H1 (cell line): ENCODE measurements at places on chromosomes 7 and 10.

DNA sequence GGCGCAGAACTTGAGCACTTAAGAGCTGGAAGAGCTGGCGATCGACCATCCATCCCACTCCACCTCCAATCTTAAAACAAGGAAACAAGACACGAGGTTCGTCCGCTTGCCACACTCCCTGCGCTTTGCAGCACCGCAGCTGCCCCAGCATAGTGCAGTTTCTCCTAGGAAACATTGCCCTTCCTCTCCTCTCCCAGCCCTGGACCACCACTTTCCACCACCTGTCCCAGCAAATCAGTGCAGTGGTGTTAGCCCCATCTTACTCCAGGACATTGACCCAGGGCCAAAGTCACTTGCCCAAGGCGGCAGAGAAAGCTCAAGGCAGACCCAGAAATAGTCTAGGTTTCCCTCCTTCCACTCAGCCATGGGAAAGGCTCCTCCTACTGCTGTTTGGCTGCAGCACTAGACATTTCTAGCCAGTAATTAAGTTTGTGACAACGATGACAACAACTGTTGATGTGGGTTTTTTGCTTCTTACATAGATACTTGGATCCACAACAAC lies 1.5 kb upstream of the PARD3 start:
- no peak for DNase-seq

- peak; percentile 60 for DNase-seq
These were observed 33.1 kb upstream of the GALNT11 start for GRCh38 chr7:151992375-151992774.

GRCh38 chr7:20911081-20911480 lies 124.4 kb upstream of the SP8 start:
- DNase-seq = no peak

- no peak for DNase-seq
These were observed 16.7 kb downstream of the MACROH2A2 start for GRCh38 chr10:70069346-70069745.

GRCh38 chr7:17178545-17178944 lies 119.9 kb upstream of the AHR start:
- DNase-seq = no peak

DNA sequence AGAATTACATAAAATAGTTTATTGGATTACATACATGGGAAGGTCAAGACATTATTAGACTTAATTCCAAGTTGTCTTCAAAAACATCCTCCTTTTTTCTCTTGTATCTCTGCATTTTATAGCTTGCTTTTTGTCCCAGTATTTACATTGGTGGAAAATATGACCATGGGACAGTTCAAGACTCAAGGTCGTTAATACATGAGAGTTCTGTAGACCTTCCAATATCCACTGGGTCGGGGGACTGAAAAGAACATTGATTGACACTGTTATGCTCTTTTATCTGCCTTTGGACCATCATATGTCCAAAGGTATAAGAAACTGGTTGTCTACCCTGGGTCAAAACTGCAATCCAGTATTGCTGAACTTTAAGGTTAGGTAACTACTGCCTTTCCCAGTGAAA lies 36.7 kb downstream of the AKR1C4 start:
- no peak for DNase-seq

- no peak for DNase-seq
These were observed 55.2 kb upstream of the PDGFA start for GRCh38 chr7:574661-575395.

GRCh38 chr7:95687759-95688343 lies 84.5 kb upstream of the DYNC1I1 start:
- DNase-seq = no peak

GRCh38 chr7:51354897-51355296 lies 38.3 kb upstream of the COBL start:
- DNase-seq = no peak

GRCh38 chr7:26370011-26370410 lies 78.3 kb downstream of the SNX10 start:
- DNase-seq = no peak

GRCh38 chr10:105733924-105734323 lies 1092.8 kb downstream of the SORCS3 start:
- no peak for DNase-seq

DNA sequence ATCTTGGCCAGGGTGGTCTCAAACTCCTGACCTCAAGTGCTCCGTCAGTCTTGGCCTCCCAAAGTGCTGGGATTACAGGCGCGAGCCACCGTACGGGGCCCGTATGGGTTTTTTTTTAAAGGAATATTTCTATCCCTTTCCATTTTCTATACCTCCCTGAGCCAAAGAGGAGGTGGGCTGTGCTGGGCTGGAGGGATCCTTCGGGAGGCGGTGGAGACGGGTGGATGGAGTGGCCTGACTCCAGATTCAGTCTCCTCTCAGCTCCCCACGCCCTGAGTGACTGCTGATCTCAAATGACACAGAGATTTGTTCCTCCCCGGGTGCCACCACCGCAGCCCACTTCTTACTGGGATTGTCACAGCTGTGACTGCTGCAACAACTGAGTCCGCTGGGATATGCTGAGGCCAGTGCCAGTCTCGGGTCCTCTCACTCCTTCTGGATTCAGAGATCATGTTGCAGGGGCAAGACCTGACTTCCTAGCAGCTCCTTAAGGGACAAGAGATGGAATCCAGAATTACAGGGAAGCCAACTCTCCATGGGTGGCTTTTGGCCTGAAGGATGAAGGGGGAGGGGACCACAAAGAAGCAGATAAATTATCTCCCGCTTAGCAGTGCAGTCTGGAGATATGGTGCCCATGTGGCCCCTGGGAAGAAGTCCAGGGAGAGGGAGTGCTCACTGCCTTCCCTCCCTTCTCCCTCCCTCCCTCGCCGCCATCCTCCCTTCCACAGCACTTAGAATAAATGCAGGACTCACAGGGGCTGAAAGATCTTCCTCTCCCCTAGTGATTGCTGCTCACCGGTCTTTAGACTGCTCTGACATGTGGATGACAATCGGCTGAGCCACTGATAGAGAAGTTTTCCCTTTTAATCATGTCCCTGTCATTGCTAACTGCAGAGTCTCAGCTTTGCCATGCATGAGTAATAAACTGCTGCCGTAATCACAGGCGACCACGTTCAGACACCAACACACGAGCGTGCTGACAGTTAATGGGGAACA lies 14.3 kb downstream of the GALNT17 start:
- DNase-seq = no peak

- DNase-seq = no peak
These were observed 260.3 kb downstream of the AHR start for GRCh38 chr7:17558558-17559332.

GRCh38 chr7:80916770-80917741 lies 1.8 kb downstream of the SEMA3C start:
- DNase-seq = no peak

- no peak for DNase-seq
These were observed 41.2 kb upstream of the SDK1 start for GRCh38 chr7:3259711-3260400.

- DNase-seq = no peak
These were observed 41.6 kb downstream of the ANXA8 start for GRCh38 chr10:47442351-47442750.

DNA sequence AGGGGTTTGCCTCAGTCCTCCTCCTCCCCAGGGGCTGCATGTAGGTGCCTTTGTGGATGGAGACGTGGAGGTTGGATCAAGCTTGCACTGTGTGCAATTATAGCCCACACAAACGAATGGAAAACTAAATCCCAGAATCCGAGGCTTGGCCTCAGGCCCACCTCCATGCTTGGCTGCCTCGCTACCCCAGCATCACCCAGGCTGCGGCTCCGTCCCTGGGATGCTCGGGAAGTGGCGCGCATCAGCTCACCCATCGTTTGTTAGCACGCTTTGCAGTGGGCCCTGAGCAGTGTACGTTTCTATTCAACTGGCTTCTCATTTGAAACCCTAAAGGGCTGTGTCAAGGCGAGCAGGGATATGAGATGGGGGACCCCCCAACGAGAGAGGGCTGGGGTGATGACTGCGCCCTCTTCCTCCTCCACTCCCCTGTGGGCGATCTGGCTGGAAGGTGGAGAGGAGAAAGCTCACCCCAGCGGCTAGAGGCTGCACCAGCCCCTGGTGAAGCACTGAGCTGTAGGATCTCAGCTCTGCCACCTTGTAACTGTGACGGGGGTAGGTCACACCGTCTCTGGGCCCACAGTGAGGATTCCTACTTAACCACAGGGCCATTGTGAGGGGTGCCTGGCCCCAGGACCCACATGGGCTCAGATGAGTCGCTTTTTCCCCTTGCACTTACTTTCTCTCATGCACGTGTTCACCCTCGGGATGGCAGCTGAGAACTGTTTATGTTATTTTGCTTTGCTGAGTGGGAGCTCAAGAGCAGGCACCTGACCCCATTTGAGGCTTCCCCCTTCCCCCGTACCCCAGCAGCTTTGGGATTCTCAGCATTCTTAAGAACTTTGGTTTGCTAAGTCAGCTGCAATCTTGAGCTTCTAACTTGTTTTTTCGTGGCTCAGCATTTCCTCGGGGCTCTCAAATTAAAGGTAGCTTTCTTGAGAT lies 12.7 kb upstream of the BTBD16 start:
- no peak for DNase-seq

DNA sequence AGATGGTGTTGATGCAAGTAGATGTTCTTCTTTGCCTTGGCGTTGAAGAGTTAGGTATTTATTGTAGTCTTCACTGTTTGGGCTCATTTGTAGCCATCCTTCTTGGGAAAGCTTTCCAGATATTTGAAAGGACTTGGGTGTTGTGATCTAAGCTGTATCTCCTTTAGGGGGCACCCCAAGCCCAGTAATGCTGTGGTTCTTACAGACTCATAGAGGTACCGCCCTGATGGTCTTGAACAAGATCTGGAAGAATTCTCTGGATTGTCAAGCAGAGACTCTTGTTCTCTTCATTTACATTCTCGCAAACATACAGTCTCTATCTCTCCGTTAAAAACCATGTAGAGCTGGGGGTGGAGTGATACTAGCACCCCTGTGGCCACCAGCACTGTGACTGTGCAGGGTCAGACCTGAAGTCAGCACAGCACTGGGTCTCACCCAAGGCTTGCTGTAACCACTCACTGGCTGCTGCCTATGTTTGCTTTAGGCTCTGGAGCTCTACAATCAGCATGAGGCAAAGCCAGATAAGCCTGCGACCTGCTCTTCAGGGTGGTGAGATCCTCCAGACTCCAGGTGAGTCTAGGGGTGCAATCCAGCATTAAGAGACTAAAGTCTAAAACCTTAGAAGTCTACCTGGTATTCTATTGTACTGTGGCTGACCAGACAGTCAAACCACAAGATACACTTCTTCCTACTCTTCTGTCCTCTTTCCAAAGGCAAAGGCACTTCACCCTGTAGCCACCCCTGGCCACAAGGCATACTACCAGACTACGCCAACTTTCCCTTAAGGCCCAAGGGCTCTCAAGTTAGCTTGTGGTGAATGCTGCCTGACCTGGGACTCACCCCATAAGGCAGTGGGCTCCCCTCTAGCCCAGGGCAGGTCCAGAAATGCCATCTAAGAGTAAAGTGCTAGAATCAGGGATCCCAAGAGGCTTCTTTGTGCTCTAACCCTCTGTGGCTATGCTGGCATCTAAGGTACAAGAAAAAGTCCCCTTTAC lies 209.7 kb upstream of the TMEM196 start:
- DNase-seq = no peak

- DNase-seq = peak; percentile 56
These were observed 181.3 kb downstream of the SDK1 start for GRCh38 chr7:3482147-3482921.

- DNase-seq = no peak
These were observed 595 bp upstream of the SUN1 start for GRCh38 chr7:831596-832166.

- DNase-seq = no peak
These were observed 266.0 kb downstream of the GRID1 start for GRCh38 chr10:86100581-86101061.

- no peak for DNase-seq
These were observed 42.9 kb downstream of the CD36 start for GRCh38 chr7:80681272-80681885.

- DNase-seq = no peak
These were observed 182.9 kb upstream of the SHH start for GRCh38 chr7:155995183-155995612.

DNA sequence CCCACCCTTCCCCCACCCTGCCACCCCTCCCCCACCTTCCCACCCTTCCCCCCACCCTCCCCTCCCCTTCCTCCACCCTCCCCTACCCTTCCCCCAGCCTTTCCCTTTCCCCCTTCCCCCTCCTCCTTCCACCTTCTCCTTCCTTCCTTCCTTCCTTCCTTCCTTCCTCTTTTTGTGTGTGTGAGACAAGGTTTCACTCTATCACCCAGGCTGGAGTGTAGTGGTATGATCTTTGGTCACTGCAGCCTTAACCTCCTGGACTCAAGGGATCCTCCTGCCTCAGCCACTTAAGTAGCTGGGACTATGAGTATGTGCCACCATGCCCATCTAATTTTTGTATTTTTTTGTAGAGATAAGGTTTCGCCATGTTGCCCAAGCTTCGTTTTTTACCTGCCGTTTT lies 35.2 kb downstream of the CYP17A1 start:
- no peak for DNase-seq

- DNase-seq = no peak
These were observed 6.1 kb downstream of the MARVELD1 start for GRCh38 chr10:97719602-97720001.

DNA sequence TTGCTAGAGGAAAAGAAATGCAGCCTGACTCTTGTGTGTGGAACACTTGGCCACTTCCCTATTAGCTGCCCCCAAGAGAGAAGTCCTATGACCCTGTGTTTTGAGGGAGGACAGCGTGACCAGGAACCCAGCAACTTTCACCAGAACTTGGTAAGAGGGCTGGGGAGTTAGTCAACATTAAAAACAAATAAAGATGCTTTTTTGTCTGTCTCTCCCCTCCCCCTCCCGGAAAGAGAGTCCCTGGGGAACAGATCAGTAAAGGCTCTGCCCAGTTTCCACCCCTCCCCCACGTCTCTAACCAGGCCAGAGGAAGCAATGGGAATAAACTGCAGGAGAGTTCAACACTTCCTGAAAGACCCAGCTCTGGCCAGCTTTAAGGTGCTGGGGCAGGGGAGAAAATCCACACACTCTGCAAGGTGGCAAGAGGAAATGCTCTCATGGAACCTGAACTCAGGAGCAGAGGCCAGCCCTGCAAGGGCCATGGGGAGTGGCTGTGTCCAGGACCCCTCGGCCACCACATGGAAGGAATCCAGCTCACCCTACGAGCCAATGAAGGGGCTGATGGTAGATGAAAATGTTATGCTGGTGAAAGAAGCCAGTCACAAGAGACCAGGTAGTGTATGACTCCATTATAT lies 21.5 kb downstream of the SH3PXD2A start:
- no peak for DNase-seq

DNA sequence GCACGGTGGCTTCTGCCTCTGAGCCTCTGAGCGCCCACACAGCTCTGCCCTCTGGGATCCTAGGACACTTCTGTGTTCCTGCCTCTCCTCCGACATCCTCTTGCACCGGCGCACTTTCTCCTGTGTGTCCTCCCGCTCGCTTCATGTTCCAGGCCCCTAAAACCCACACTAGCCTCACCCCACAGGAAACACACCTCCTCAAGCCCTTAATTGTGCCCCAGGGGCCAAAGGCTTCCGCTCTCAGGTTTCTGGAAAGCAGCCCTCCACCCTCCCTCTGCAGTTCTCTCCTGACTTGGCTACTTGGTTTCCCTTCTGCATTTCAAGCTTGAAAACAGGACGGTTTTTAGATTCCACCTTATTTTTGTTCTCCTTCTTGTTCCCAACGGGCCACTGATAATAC lies 7.3 kb downstream of the GFRA1 start:
- DNase-seq = no peak

- no peak for DNase-seq
These were observed 17.1 kb downstream of the TRIM24 start for GRCh38 chr7:138477081-138477578.
